CD8-positive, alpha-beta T cell (primary cell): ENCODE measurements at places on chromosomes 4 and X.

GRCh38 chr4:98481167-98481566 is 177.2 kb downstream of the TSPAN5 start:
- DNase-seq: no peak

DNA sequence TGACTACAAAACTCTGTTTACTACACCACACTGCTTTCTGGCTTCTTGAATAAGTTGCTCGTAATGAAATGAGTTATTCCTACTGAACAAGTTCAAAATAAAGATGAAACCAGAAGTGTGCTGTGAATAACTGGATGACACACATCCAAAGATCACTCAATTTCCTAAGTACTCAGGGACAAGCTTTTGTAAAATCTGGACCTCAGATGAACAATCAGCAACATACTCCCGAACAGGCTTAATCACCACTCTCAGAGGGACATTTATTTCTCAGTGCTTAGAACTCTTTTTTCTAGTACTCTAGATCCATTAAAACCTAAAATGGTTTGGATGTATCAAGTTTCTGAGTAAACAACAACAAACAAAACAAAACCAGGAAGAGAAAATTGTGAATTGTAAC is 61.5 kb upstream of the EXOC1L start:
- DNase-seq: no peak

- DNase-seq: no peak
Measured at GRCh38 chr4:155548173-155548572, 118.5 kb upstream of the GUCY1A1 start.

- DNase-seq: no peak
Measured at GRCh38 chr4:106058921-106059320, 163.7 kb downstream of the NPNT start.

GRCh38 chr4:20640989-20641388 is 59.3 kb upstream of the PACRGL start:
- no peak for DNase-seq

DNA sequence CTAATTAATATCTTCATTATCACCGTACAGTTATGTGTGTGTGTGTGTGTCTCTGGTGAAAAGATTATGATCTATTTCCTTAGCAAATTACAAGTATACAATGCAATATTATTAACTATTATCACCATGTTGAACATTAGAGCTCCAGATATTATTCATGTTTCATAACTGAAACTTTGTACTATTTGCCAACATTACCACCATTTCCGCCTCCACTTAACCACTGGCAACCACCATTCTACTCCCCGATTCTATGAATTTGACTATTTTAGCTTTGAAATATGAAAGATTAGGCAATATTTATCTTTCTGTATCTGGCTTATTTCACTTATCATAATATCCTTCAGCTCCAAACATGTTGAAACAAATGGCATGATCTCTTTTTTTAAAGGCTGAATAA is 717.9 kb downstream of the ARAP2 start:
- no peak for DNase-seq

GRCh38 chr4:84417997-84418709 is 80.9 kb downstream of the NKX6-1 start:
- no peak for DNase-seq

DNA sequence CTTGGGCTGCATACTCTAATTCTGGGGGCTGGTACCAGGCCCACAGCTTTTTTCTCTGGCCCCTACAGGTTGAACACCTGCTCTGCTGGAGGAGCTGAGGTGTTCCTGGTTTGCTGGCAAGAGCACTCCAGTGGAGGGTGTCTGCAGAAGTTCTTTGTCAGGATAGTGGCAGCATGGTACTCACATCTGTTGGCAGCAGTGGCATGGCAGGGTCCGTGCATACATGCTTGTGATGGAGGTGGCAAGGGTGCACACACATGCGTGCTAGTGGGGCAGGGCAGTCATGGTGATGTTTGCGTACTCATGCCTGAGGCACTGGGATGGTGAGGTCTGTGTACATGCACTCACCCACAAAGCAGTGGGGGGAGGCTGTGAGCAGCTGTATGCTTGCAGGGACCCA is 235.5 kb upstream of the KLF8 start:
- DNase-seq: no peak

GRCh38 chr4:151887816-151888180 is 127.0 kb upstream of the GATB start:
- no peak for DNase-seq

DNA sequence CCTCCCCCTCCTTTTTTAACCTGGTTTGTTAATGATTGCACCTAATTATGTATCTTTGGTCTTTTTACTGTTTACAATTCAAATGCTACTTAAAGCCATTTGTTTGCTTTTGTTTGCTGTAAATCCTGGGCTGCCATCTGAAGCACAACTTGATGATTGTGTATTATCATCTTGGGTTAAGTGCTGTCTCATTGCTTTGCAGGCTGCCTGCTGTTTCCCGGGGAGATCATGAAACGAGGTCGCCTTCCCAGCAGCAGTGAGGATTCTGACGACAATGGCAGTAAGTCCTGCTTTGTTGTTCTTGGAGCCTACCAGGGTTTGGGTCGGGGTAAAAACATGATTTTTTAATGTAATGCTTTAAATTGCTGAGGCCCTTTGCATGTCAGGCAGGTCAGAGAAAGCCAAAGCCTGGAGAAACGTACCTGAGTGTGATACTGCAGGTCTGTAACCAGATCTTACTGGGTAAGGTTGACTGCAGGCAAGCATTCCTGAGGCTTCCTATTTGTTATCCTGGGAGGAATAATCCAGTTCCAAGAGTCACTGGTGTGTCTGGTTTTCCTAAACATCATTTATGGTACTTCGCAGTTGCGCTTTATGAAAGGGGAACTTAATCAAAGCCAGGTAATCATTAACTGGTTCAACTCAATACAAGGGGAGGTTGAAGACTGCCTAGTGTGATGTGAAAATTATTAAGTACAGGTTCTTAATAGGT is 22.2 kb downstream of the JADE1 start:
- no peak for DNase-seq

DNA sequence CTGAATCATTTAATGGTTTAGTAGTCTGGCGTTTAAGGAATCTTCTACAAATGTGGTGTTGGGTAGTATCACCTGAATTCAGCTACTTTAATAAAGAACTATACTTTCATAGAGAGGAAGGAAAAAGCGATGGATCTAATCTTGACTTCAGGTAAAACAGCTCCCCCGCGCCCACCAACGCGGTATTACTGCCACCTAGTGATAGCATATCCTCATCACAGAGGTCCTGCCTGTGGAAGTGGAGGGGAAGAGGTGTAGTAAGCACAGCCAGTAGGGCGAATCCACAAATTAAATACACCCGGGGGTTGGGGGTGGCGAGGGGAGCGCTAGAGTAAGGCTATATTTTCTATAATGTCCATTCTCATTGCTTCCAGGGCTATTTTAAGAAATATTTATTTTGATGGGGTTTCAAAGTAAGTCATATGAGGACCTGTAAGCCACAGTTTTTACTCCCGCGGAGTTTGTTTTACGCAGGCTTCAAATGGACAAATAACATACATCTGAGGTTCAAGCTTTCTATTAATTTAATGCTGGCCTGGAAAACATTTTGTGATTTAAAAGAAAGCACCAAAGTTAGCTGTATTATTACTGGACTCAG is 8.3 kb upstream of the DAPP1 start:
- DNase-seq: peak; percentile 48

DNA sequence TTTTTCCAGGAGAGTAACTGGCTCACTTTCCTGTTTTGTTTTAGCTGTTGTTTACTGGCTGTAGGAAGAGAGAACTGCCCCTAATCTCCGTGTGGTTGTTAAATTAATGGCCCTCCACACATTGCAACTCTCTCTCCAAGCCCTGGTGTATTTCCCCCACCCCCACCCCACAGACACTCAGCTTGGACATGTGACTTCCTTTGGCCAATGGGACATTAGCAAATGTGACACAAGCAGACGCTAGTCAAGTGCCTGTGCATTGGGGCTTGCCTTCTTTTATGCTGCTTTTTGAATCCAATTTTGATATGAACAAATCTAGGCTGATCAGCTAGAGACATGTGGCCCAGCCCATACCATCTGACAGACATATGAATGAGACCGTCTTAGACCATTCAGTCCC is 59.6 kb upstream of the TAB3 start:
- no peak for DNase-seq

- DNase-seq: no peak
Measured at GRCh38 chr4:77201343-77201742, 44.3 kb downstream of the CCNG2 start.

- peak; percentile 65 for DNase-seq
Measured at GRCh38 chr4:6917461-6918271, 8.0 kb downstream of the TBC1D14 start.

- DNase-seq: no peak
Measured at GRCh38 chr4:36011381-36011780, 232.9 kb downstream of the ARAP2 start.

DNA sequence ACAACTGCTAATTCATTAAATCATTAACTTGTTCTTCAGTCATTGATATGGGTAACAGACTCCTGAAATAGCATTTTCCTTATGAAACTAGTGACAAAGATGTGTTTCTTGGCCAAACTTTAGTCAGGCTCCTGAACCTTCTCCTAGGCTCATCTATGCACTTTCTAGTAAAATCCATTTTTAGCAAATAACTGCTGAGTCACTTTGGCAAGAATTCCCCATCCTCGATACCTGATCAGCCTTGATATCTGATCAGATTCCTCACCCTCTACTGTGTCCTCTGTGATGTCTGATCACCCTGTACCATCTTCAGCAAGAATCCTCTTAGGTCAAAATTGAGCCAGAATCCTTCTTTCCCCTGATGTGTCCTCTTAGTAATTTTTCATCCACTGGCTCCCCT is 161.2 kb upstream of the TAPT1 start:
- DNase-seq: no peak

GRCh38 chr4:118776157-118776954 is 59.6 kb downstream of the SEC24D start:
- DNase-seq: no peak

DNA sequence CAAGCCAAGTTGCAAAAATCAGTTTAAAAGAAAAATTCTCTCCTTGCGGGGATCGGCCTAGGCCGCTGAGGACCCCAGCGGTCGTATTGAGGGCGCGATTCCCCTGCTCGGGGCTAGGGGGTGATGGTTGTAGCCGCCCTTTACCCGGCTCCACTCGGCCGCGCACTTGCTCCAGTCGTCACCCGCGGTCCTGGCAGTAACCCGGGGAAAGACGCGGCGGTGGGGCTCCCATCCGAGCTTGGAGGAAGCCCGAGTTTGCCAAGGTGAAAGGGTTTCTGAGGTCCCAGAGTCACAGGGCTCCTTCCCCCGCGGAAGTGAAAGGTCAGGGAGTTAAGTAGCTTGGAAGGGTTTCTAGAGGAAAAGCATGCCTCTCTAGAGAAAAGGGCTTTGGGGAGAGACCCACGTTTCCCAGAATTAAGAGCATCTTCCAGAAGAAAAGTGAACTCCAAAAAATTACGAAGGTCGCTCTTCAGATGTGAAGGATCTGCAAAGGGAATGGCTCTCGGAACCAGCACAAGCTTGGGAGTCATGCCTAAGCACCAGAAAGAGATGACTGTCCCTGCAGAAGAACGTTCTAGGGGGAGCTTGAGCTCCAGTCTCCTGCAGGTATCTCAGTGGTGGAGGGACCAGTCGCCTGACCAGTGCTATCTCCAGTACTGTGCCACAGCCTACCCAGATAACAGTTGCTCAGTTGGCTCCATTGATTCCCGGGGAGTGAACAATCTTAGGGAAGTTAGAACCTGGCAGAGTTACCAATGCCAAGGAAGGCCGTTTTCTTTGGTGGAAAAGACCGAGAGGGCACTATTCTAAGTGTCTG is 875 bp downstream of the LAP3 start:
- DNase-seq: peak; percentile 20

DNA sequence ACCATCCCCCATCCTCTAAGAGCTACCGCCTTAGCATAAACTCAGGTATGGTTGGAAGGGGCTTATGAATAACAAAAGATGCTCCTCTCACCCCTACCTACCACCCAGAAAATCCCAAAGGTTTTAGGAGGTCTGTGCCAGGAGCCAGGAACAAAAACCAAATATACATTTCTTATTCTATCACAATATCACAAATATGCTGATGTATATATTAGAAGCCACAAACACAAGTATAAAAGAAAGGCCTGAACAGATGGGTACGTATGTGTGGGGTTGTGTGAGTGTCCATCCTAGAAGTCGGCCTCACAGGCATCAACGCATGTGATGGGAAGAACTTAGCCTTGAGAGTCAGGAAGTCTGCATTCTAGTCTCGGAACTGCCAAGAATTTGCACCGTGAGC is 8.7 kb upstream of the ANXA5 start:
- DNase-seq: no peak

GRCh38 chrX:42746606-42747005 is 31.4 kb downstream of the PPP1R2C start:
- DNase-seq: no peak

DNA sequence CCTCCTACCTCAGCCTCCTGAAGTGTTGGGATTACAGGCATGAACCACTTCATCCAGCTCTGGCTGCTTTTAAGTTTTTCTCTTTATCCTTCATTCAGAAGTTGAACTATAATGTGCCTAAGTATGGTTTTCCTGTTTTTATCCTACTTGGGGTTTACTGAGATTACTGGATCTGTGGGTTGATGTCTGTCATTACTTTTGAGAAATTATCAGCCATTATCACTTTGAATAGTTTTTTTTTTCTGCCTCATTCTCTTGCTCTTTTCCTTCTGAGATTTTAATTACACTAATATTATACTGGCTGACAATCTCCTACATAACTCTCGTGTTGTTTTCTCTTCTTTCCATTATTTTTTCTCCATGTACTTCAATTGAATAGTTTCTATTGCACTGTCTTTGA is 47.6 kb upstream of the MORC4 start:
- DNase-seq: no peak

- no peak for DNase-seq
Measured at GRCh38 chr4:6914448-6914847, 4.8 kb downstream of the TBC1D14 start.

DNA sequence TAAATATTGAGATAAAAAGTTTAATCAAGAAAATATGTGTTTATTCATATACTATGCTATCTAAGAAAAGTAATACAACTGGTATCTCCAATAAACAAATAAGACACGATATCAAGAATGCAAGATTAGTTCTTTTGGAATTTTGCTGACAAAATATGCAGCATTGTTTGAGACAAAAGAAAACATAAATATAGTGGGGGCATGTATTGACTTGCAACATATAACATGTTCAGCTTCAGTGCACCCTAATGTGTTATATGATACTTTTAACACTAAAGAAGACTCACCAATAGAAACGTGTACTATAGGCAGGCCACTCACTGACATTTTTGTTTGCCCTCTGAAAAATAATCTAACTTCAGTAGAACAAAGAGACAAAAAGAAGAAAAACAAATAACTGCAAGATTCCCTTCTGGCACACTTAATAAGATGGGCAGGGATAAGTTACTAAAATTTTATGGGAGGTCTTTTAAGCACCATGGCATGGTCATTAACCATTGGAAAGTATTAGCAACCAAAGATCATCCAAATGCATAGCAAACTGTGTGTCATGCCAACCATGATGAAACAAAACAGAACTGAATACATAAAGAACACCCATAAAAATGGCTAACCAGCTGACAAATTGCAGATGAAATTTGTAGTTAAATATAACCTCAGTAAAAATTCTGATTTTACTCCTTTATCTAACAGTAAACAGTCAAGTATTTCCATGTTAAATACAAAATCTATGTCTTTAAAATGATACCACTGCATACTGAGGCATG is 447.9 kb upstream of the FAM241A start:
- DNase-seq: no peak

GRCh38 chrX:86946569-86946968 is 571.0 kb upstream of the KLHL4 start:
- no peak for DNase-seq

- DNase-seq: no peak
Measured at GRCh38 chrX:4570151-4570550, 856.7 kb upstream of the PRKX start.
